ENCODE measurements at places on chromosomes 2 and 18. TPM values are rescaled to one million over a fixed set of nuclear protein-coding genes. Genes with fewer than 3 reads are reported as not detected.

The TUBB8B gene
- total RNA-seq, result not detected

The PRR30 gene
- not detected for total RNA-seq

The SEPTIN2 gene
- 302 TPM for total RNA-seq

The NAT8 gene
- total RNA-seq, result not detected

The CTDSP1 gene
- 9.7 TPM for total RNA-seq

The BMP10 gene
- total RNA-seq, result not detected

The HSPE1 gene
- total RNA-seq, result 83.5 TPM

The MYO1B gene
- total RNA-seq, result 129 TPM

The PLEKHB2 gene
- 42.4 TPM for total RNA-seq

The SLC30A3 gene
- 1.3 TPM for total RNA-seq

The GPR75 gene
- 5.6 TPM for total RNA-seq

The IL1RL2 gene
- not detected for total RNA-seq

The CCDC102B gene
- total RNA-seq, result 8.1 TPM

The RASGRP3 gene
- not detected for total RNA-seq

The MC4R gene
- total RNA-seq, result not detected

The DSG4 gene
- not detected for total RNA-seq

The CENPA gene
- 4.7 TPM for total RNA-seq

The NEU2 gene
- total RNA-seq, result not detected

The LYG2 gene
- total RNA-seq, result not detected

The ALKAL2 gene
- total RNA-seq, result 1.0 TPM

The ZEB2 gene
- total RNA-seq, result 121 TPM

The CTIF gene
- 137 TPM for total RNA-seq

The DOK6 gene
- 19.7 TPM for total RNA-seq

The CD28 gene
- not detected for total RNA-seq

The MPP4 gene
- 0.25 TPM for total RNA-seq

The IL1R2 gene
- not detected for total RNA-seq

The ZNF521 gene
- total RNA-seq, result 58.7 TPM

The BOLL gene
- total RNA-seq, result not detected

The DSC3 gene
- 0.47 TPM for total RNA-seq

The DLGAP1 gene
- total RNA-seq, result 13.6 TPM

The CHRND gene
- total RNA-seq, result 2.2 TPM

The PMS1 gene
- 45.0 TPM for total RNA-seq

The SH3BP4 gene
- 59.3 TPM for total RNA-seq

The NGEF gene
- total RNA-seq, result 7.2 TPM

The ZCCHC2 gene
- total RNA-seq, result 9.9 TPM

The OR6B2 gene
- total RNA-seq, result not detected

The COL6A3 gene
- total RNA-seq, result 0.07 TPM

The MOGAT1 gene
- not detected for total RNA-seq

The HOXD11 gene
- total RNA-seq, result not detected

The LOXHD1 gene
- not detected for total RNA-seq

The MSGN1 gene
- total RNA-seq, result not detected
